ENCODE measurements at places on chromosomes 3 and 15.

- DNase-seq, result peak; percentile 42
These were observed 123.2 kb upstream of the UBE2E2 start for GRCh38 chr3:23079976-23080375.

GRCh38 chr15:64690578-64691296 is 84.7 kb downstream of the RBPMS2 start:
- no peak for DNase-seq

GRCh38 chr3:146160321-146160963 is 542 bp downstream of the PLOD2 start:
- peak; percentile 41 for DNase-seq

GRCh38 chr3:54556630-54557029 is 371.2 kb downstream of the LRTM1 start:
- no peak for DNase-seq

GRCh38 chr15:59931646-59932261 is 72.4 kb upstream of the FOXB1 start:
- no peak for DNase-seq

GRCh38 chr15:52309154-52309548 is 13.5 kb upstream of the MYO5C start:
- DNase-seq, result no peak

- no peak for DNase-seq
These were observed 68.8 kb downstream of the ANXA2 start for GRCh38 chr15:60328852-60329443.

DNA sequence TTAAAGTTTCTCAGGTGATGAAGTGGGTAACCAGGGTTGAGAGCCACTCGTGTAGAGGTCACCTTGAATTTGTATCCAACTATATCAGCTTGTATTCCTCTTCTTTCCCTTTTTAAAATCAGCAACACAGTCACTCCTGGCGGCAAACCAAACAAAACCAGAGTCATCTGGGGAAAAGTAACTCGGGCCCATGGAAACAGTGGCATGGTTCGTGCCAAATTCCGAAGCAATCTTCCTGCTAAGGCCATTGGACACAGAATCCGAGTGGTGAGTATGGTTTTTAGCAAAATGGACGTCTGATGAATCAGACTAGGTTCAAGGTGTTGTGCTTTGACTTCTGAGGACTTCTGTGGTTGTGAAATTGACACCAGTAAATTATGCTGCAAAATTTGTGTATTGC is 3.9 kb downstream of the RPL35A start:
- no peak for DNase-seq

- DNase-seq, result no peak
These were observed 133.9 kb downstream of the MYLK start for GRCh38 chr3:123750209-123750608.

- no peak for DNase-seq
These were observed 53.0 kb downstream of the STARD5 start for GRCh38 chr15:81270781-81271491.

GRCh38 chr15:54681584-54681983 is 515.2 kb downstream of the RSL24D1 start:
- DNase-seq, result no peak

DNA sequence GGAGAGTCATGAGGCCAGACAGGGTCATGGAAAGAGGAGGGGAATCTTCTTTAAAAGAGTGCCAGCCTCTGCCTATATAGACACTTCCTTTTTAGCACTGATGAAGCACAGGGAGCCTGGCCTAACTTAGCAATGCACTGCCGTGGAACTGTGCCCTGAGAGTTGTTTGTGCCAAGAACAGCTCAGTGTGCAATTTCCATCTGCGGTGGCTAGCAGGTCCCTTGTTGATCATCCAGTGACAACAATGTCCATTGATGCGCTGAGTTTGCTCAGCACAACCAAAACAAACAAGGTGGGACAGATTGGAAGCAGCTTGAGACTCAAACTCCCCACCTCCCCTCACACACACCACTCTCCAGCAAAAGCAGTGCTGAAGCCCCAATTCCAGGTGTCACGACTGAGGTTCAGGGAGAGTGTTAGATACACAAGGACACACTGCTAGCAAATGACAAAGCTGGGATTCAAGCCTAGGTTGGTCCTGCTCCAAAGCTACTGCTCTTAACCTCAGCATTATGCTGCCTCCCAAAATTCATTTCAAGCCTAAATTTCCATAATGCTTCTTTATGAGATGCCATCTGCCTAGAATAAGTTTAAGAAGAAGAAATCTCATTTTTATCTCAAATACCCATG is 316.6 kb upstream of the UBE2E2 start:
- DNase-seq, result no peak

DNA sequence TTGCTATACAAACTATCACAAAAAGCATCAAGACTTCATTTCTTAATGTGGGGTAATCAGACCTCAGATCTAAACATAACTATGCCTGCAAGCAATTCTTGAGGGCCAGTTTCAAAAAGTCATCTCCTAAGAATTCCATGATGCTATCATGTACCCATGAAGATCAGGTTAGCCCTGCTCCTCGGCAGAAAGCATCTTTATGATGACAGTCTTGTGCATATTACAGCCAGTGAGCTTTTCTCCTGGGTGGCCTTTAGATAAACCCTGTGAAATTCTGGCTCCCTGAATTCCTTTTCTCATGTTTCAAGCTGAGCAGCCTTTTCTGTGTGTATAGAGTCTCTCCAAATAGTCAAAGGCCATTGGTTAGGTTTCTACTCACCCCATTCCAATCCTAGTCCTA is 201.9 kb upstream of the MCTP2 start:
- no peak for DNase-seq

- DNase-seq, result no peak
These were observed 43.4 kb downstream of the ST6GAL1 start for GRCh38 chr3:186973702-186974101.

GRCh38 chr15:42595626-42596240 is 20.3 kb downstream of the STARD9 start:
- DNase-seq, result no peak

DNA sequence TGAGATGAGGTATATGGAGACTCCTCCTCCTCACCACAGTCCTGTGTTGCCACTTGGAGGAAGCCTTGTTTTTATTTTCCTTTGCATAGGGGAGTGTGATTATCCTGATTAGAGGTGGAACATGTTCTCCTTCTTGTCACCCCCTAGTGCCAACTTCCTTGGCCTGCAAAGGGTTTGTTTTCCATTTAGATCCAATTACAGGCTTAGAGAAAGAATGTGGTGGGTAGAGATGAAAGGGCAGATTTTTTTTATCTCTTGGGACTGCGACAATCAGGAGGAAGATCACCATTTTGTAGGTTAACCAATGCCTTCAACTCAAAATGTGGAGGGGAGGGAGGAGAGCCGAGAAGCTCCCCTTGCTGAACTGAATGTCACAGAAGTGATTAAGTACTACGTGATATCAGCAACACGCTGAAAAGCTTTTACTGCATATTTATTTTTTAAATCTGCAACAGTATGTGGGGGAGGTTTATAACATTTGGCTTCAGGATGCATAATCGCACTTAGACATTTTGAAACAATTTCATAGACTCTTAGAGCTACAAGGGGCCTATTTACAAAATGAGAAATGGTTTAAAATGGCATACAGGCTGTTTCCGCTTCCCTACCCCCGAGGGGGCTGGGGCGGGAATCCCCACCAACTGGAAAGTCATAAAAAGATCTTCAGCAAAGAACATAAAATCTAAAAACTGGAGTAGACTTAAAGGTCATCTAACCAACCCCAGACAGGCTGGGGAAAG is 2.4 kb downstream of the LMCD1 start:
- DNase-seq, result no peak

DNA sequence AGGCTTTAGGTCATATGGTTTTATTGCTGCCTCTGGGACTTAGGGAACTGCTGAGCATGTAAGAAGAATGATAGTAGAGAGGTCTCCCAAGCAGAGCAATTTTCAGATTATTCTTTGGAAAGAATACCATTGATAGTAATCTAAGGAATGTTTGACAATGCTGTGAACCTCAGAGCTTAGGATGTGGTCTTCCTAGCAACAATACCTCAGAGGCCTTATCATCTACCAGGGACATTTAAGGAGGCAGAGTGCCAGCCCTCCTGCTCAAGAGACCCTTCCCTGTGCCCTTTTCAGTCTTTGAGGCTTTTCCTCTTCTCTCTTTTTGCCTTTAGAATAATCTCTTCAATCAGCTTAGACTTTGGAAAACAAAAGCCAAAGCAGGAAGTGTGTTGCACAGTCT is 272.1 kb downstream of the OXSM start:
- DNase-seq, result no peak

- DNase-seq, result no peak
These were observed 93.7 kb downstream of the NFKBIZ start for GRCh38 chr3:101943029-101943428.

DNA sequence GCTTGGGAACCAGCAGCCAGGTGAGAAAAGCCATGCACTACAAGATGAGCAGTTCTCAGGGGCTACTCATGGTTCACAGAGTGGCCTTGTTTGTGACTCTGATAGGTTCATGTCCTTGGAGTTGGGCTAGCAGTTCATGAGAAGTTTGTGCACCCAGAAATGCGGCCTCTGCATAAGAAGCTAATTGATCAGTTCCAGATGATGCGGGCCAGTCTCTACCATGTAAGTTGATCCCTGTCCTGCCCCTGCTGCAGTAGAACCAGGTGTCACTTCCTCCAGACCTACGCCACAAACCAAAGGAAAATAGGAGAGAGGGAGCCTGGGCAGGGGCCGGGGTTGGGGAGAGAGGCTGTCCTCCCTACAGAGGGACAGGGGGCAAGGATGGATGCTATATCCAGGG is 27.2 kb upstream of the MANF start:
- DNase-seq, result no peak

GRCh38 chr3:84141571-84141970 is 817.2 kb upstream of the CADM2 start:
- DNase-seq, result no peak

DNA sequence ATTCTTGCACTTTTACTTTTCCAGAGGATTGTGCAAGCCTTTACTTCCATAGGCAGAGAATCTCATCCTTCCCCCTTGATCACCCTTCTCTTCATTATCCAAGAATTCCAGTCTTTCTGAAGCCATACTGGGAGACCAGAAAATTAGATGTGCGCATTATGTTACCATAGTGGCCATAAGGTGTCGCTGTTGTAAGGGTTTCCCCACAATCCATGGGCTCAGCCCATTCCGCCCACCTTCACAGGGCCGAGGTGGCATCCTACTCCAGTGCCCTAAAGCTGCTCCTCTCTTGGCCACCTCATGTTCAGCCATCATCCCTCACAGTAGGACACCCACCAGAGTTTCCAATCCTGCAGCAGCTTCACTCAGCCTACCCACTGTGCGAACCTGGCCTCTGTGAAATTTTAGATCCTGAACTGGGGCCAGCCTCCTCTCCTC is 35.0 kb downstream of the CTSH start:
- DNase-seq, result peak; percentile 61

DNA sequence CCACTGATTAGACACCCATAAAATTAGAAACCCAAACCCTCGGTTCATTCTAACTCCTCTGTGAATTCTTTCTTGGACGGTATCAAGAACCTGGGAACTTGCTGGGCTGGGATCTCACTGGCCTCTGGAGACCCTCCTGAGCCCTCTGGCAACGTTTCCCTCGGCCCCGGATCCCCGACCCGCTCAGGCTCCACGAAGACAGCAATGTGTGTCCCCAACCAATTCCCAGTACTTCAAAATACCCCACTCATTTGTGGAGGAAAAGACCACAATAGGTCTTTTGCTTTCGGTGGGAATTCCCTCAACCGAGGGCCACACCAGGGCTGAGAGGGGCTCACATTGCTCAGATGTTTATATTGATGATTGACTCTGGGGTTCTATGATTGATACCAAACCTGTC is 117.9 kb upstream of the PRR20G start:
- no peak for DNase-seq

DNA sequence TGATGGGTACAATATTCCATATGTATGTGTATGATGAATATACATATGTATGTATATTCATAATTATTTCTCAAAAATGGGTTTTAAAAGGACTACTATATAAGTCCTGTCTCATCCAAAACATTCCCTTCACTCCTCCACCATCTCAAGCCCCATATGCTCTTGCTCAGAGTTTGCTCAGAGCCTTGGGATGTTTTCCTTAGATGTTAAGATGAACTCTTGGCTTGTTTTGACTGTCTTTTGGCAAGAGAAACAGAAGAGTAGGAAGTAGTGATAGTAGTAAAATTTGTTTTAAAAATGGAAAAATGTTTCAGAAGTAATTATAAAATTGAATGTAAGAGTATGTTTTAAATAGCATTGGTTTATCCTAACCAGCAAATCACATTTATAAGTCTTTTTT is 6.2 kb upstream of the EPHA3 start:
- no peak for DNase-seq

DNA sequence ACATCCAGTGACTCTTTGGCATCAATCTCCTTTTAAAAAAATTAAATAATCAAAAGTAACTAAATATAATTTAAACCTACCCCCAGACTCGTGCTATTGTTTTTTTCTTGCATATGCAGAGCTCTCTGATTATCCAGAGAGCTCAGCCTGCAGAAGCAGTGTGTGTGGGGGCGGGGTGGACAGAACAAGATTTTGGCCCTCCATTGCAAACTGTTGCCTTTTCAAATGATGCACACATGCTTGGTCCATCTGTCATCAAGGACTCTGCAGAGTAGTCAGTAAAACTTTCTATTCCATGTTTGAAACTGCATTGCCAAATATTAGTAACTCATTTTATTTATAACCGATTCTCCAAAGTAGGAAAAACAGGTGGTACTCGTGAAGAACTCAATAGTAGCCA is 28.6 kb upstream of the STXBP5L start:
- DNase-seq, result no peak

GRCh38 chr3:188253800-188254452 is 100.0 kb downstream of the LPP start:
- DNase-seq, result no peak

GRCh38 chr3:112856537-112856936 is 9.9 kb upstream of the CD200R1L start:
- no peak for DNase-seq

GRCh38 chr3:146640955-146641867 is 36.1 kb upstream of the PLSCR5 start:
- peak; percentile 18 for DNase-seq

- no peak for DNase-seq
These were observed 655.8 kb downstream of the AGBL1 start for GRCh38 chr15:86735247-86736040.

DNA sequence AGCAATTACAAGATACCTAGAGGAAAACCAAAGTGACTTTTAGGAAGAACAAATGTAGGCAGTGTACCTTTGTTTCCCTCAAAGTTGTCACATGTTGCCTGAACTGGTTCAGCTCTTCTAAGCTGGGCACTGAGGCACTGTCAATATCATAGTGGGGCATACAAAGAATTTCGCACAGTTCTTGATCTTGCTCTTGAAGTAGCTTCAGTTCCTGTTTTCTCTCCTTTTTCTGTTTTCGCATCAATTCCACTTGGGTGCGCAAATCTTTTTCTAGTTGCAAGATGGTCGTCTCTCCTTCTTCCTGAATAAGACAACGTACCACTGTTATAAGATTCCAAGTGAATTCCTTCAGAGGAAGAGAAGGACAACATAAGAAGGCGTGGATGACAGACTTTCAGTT is 12.7 kb downstream of the PRC1 start:
- no peak for DNase-seq

All from HTR-8/SVneo (cell line).